ENCODE measurements at places on chromosomes 3 and 15. TPM values are rescaled to one million over a fixed set of nuclear protein-coding genes. Genes with fewer than 3 reads are reported as not detected.
A peak's percentile ranks its signal among the peaks of the same experiment; 100 is the strongest.

- H3K36me3 ChIP-seq = peaks cover 24% of the 10 kb centered on the region
- peak overlapping the region; percentile 87 for H3K4me3 ChIP-seq
Measured at GRCh38 chr15:81323559-81323943, 390 bp downstream of the STARD5 start.

GRCh38 chr3:5136211-5136918 lies 14.3 kb downstream of the ARL8B start:
- H3K36me3 ChIP-seq = no peaks in the 10 kb centered on the region
- no peak overlapping the region for H3K4me3 ChIP-seq
- H3K4me1 ChIP-seq = peaks cover 74% of the 10 kb centered on the region
- no peak overlapping the region for H3K27ac ChIP-seq

DNA sequence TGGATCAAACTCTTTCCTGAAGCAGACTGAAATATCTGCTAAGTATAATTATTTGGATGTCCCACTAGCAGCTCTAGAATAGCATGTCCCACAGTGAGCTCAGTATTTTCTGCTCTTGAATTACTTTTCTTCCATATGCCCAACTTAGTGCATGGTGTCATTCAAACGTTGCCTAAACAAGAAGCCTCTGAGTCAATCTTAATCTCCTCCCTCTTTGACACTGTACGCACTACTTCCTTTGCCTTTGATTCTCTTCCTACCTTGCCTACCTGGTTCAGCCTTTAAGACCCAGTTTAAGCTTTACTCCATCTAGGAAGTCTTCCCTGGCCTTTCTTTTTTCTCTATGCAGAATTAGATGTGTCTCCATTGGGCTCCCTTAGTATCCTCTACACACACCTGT lies 54.5 kb downstream of the SEC22A start:
- H3K27me3 ChIP-seq = no peaks in the 10 kb centered on the region
- peaks cover 31% of the 10 kb centered on the region for H3K36me3 ChIP-seq
- DNase-seq = no peak
- H3K27ac ChIP-seq = no peak overlapping the region
- H3K4me3 ChIP-seq = no peak overlapping the region

Gene TMEM212
- total RNA-seq = not detected

DNA sequence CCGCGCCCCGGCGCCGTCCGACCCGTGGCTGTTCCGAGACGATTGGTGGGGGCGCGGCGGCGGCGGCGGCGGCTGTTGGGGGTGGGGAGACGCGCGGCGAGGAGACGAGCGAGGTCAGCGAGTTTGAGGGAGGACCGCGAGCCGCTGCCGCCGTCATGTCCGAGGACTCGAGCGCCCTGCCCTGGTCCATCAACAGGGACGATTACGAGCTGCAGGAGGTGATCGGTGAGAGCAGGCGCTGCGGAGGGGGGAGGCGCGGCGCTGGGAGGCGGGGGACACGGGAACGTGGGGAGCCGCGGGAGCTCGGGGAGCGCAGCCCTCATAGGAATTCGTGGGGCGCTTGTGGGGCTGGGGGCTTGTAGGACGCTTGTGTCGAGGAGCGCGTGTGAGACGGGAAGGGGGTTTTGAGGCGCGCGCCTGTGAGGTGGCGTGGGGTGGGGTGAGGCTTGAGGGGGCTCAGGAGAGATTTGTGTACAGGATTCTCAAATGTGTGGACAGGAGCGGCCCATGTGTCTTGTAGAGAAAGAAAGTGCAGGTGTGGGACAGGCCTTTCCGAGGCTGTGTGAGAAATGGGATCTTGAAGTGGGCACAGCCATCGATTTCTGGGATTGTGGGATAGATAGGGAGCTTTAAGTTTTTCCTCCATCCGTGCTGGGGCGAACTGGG lies 518 bp downstream of the OXSR1 start:
- peaks cover 21% of the 10 kb centered on the region for H3K4me1 ChIP-seq
- peak overlapping the region; percentile 98 for H3K4me3 ChIP-seq

Measured in stomach (tissue), 19 donors.